ENCODE measurements at places on chromosomes 12 and 14.

DNA sequence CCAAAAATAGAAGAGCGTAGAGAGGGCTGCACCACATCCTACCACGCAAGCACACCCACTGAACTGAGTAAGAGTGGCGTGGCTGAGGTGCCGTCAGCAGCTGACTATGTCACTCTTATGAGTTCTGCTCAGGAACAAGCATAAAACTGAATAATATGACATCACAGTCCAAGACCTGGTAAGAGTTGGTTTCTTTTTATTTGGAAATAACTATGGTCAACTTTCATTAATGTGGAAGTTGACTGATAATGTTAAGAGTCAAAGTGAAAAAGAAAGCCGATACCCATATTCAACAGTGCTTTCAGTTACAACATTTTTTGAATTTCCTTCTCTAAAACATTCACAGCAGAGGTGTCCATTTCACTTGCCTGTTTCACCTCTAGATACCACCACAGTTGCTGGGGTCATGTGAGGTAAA, 44.6 kb downstream of the GNS start:
- peak; percentile 3 for DNase-seq

- no peak for DNase-seq
Measured at GRCh38 chr12:75863533-75863932, 168.0 kb downstream of the PHLDA1 start.

DNA sequence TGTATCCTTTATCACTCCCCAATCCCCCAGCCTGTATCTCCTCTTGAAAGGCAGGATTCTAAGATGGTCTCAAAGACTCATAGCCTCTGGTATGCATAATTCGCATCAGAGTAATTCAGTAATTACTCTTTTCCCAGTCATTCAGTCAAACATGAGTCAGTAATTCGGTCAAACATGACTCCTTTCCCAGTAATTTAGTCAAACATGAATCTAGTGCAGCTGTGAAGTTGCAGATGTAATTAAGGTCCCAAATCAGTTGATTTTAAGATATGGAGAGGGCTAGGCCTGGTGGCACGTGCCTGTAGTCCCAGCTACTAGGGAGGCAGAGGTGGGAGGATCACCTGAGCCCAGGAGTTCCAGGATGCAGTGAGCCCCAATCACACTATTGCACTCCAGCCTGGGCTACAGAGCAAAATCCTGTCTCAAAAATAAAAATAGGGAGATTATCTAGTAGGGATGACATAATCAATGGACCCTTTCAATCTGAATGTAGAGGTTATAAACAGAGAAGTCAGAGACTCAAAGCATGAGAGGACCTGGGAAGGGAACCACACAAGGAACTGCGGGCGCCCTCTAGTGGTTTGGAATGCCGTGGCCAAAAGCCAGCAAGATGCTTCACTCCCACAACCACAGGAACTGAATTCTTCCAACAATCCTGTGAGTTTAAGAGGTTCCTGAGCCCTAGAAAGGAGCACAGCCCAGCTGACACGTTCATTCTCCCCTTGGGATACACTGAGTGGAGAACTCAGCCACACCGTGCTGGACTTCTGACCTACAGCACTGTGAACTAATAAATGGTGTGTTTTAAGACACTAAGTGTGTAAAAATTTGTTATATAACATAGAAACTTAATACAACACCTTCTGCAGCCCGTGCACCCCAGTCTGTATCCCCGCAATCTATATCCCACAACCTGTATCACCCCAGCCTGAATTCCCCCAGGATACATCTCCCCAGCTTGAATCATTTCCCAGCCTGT, 14.3 kb upstream of the ARMH4 start:
- peak; percentile 33 for DNase-seq

DNA sequence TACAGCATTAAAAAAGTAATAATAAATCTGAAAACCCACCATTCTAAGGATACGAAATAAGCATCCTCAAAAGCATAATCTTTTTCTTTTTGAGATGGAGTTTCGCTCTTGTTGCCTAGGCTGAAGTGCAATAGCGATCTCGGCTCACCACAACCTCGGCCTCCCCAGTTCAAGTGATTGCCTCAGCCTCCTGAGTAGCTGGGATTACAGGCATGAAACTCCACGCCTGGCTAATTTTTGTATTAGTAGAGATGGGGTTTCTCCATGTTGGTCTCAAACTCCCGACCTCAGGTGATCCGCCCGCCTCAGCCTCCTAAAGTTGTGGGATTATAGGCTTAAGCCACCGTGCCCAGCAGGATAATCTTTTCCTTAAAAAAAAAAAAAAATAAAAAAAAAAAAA, 4.3 kb downstream of the CCNT1 start:
- DNase-seq = no peak

DNA sequence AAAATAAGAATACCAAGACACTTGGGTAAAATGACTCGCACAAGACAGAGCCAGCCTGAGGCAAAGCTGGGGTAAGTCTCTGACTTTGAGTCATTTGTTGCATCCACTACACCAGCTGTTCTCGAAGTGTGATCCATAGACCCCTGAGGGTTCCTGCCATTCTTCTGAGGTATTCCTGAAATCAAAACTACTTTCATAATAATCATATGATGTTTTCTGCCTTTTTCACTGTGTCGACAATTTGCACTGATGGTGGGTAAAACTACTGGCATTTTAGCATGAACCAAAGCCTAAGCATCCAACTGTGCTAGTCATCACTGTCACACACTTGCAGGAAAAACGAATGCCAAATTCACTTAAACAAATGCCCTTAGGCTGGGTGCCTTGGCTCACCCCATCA, 135.5 kb upstream of the FUT8 start:
- DNase-seq = no peak

DNA sequence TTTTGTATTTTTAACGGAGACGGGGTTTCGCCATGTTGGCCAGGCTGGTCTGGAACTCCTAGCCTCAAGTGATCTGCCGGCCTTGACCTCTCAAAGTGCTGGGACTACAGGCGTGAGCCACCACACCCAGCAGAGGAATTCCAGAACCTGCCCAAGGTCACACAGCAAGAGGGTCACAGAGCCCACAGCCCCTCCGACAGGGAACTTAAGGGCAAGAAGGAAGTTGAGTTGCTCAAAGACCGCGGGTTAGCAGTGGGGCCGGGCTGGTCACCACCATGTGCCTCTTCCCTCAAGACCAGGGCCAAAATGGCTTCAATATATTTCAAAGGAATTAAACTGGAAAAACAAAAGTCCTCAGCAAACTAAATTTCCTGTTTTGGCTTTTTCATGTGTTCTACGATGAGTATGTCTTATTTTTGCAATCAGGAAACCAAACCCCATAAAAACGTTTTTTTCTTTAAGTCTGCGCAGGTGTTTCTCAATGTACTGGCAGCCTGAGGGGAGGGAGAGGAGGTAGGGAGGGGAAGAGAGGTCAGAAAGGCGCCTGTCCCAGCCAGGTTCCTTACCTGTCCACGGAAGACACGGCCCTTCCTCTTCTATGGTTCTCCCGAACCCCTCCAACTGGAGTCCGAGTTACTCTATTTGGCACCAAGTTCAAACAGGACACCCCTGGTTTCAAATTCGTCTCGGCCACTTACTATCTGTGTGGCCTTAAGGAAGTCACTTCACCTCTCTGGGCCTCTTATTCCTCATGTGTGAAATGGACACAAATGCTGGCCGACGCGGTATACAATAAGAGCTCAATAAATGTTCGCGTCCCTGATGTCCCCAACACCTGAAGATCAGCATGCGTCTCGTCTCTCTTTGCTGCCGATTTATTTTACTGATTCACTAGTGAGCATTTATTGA, 778 bp downstream of the SLC8B1 start:
- DNase-seq = no peak

DNA sequence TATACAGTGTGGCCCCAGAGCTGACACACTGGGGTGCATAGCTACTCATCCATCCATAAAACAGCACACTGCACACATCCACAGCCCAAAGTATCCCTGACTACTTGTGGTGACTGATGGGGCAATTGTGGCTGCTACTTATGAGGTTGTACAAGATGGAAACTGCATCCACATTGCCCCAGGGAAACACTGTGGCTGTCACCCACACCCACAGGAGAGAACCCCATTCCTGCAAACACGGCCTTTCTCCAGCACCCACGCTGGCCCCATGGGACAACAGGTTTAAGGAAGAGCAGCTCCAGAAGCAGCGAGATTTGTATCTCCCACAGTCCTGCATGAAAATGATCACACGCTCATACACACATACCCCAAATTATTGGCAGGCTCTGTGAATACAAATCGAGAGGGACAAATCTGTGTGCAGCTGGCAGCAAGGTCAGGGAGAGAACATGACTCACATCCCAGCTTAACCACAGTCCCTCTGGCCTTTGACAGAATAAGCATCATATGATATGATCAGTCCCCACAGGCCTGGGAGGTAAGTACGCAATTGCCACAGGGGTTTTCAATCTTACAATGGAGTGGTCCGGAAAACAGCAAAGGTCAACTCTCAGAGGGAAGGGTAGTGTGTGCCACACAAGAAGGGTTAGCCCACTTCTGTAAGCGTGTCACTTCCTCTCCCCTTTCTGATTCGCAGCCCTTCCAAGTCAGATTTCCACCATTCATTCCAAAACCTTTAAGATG, 61.9 kb downstream of the ESR2 start:
- DNase-seq = no peak

GRCh38 chr14:105470350-105471296, 4.0 kb upstream of the CRIP2 start:
- no peak for DNase-seq

GRCh38 chr14:50521912-50522341, 10.4 kb downstream of the MAP4K5 start:
- no peak for DNase-seq

GRCh38 chr14:75667099-75667765, 6.2 kb downstream of the TTLL5 start:
- DNase-seq = no peak

- no peak for DNase-seq
Measured at GRCh38 chr12:95693689-95694088, 96.9 kb downstream of the NTN4 start.

GRCh38 chr12:57603815-57604453, 690 bp upstream of the DTX3 start:
- DNase-seq = no peak

GRCh38 chr12:101414533-101415119, 7.1 kb upstream of the ARL1 start:
- no peak for DNase-seq

DNA sequence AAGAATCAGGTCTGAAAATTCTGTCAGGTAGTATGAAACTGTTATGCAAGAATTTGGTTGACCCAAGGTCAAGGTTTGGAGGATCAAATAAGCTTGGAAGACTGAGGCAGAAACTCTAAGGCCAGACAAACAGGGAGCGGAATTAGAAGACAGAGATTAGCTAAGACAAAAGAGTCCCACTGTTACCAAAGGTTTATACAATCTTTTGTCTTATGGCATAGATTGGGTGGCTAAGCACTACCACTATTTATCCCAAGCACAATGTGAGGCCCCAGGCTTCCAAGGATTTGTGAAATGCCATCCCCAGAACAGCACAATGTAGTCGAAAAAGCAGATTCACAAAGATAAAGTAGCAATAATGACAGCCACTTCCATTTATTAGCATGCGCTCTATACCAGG, 311.2 kb downstream of the SEC23A start:
- DNase-seq = no peak
